Naive thymus-derived CD8-positive, alpha-beta T cell (primary cell): ENCODE measurements at places on chromosomes 7 and 10.

- no peaks in the 10 kb centered on the region for H3K27me3 ChIP-seq
- H3K36me3 ChIP-seq: no peaks in the 10 kb centered on the region
- H3K27ac ChIP-seq: no peak overlapping the region
- peaks cover 15% of the 10 kb centered on the region for H3K4me1 ChIP-seq
- no peak for DNase-seq
Observed at GRCh38 chr7:47501406-47501805, 80.5 kb downstream of the TNS3 start.

DNA sequence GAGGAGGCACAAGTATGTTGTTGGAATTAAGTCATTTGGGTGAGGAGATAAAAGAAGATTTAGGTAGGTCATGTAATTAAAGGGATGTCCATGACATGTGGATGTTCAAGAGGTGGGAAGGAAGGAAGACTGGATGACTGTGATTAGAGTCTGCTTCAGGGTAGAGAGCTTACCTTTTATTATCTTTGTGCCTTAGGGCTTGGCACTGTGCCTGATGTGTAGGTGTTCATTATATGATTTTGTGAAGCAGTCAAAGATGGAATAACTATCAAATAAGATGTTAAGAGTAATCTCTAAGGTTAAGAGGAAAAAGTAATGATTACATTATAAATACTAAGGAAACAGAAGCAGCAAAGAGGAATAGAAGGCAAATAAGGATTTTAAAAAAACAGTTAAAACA lies 97.8 kb downstream of the CDK14 start:
- DNase-seq: no peak
- peaks cover 4% of the 10 kb centered on the region for H3K27me3 ChIP-seq
- no peak overlapping the region for H3K27ac ChIP-seq
- no peaks in the 10 kb centered on the region for H3K36me3 ChIP-seq
- no peak overlapping the region for H3K4me3 ChIP-seq
- no peaks in the 10 kb centered on the region for H3K4me1 ChIP-seq

- H3K4me3 ChIP-seq: no peak overlapping the region
- no peak for DNase-seq
- no peaks in the 10 kb centered on the region for H3K27me3 ChIP-seq
- no peaks in the 10 kb centered on the region for H3K4me1 ChIP-seq
- H3K27ac ChIP-seq: no peak overlapping the region
- no peaks in the 10 kb centered on the region for H3K36me3 ChIP-seq
Observed at GRCh38 chr7:147990942-147991341, 599.6 kb upstream of the C7orf33 start.

DNA sequence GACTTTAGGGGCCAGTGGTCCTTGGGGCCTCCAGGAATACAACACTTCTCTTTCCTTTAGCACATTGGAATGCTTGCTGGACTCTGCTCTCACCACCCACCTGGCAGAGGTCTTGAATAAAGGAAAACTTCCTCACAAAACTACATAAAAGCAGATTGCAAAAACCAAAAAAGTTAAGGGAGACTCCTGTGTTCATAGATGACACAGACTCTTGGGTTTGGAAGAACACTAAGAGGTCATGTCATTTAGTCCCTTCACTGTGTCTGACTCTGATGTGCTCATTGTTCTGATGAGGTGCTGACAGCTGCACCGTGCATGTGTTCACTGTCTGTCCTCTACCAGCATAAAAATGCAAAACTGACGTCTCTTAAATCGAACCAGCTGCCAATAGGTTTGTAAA lies 11.4 kb downstream of the BLNK start:
- DNase-seq: no peak
- H3K36me3 ChIP-seq: no peaks in the 10 kb centered on the region
- H3K27me3 ChIP-seq: no peaks in the 10 kb centered on the region
- H3K4me3 ChIP-seq: no peak overlapping the region

DNA sequence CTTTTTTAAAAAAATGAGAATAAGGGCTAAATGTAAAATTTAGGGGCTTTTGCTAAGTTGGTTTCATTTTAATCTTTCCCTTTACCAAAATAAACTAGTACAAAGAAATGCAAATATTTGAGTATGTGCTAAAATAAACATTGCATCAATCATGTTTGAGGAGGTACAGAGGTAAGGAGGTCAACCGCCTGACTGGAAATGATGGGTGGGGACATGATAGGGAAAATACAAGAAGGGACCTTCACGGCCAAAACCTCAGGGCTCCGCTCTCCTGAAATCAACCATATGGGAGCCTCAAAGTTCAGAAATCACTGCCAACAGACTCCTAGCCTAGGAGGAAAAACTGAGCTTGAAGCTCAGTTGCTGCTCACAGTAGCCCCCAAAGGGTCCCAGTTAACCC lies 207.6 kb downstream of the AHR start:
- H3K4me1 ChIP-seq: no peaks in the 10 kb centered on the region
- no peaks in the 10 kb centered on the region for H3K27me3 ChIP-seq
- DNase-seq: no peak
- H3K36me3 ChIP-seq: no peaks in the 10 kb centered on the region
- H3K4me3 ChIP-seq: no peak overlapping the region
